ENCODE measurements at places on chromosomes 11 and 22. TPM values are rescaled to one million over a fixed set of nuclear protein-coding genes. Genes with fewer than 3 reads are reported as not detected.

The AIFM3 gene
- not detected for total RNA-seq

The TOM1 gene
- 28.0 TPM for total RNA-seq

The CLMP gene
- 64.6 TPM for total RNA-seq

The FBLN1 gene
- total RNA-seq: 210 TPM

The LRFN4 gene
- total RNA-seq: 23.6 TPM

The PRR33 gene
- not detected for total RNA-seq

The ZNF70 gene
- total RNA-seq: 2.7 TPM

The SYNGR1 gene
- 8.4 TPM for total RNA-seq

The TSGA10IP gene
- not detected for total RNA-seq

The C11orf24 gene
- total RNA-seq: 75.1 TPM

The PIWIL4 gene
- under 0.01 TPM for total RNA-seq

The SF3A1 gene
- 19.3 TPM for total RNA-seq

The BTBD18 gene
- not detected for total RNA-seq

The GUCY1A2 gene
- total RNA-seq: 0.18 TPM

The APOBEC3B gene
- 29.6 TPM for total RNA-seq

The OR52E8 gene
- not detected for total RNA-seq

The DKK3 gene
- total RNA-seq: 211 TPM

The NXF1 gene
- total RNA-seq: 26.2 TPM

The OR52E1 gene
- total RNA-seq: not detected

Measured in myometrial cell (primary cell).